Lower lobe of right lung (tissue), 2 donors: ENCODE measurements at places on chromosomes 16 and 17. TPM values are rescaled to one million over a fixed set of nuclear protein-coding genes. Genes with fewer than 3 reads are reported as not detected.

ABCC12 gene
- total RNA-seq: not detected

STAT5A gene
- total RNA-seq: 53.3 TPM

PRR15L gene
- 48.1 TPM for total RNA-seq

TCAP gene
- 3.7 TPM for total RNA-seq
